ENCODE measurements at places on chromosomes 7 and 10. TPM values are rescaled to one million over a fixed set of nuclear protein-coding genes. Genes with fewer than 3 reads are reported as not detected.

DNA sequence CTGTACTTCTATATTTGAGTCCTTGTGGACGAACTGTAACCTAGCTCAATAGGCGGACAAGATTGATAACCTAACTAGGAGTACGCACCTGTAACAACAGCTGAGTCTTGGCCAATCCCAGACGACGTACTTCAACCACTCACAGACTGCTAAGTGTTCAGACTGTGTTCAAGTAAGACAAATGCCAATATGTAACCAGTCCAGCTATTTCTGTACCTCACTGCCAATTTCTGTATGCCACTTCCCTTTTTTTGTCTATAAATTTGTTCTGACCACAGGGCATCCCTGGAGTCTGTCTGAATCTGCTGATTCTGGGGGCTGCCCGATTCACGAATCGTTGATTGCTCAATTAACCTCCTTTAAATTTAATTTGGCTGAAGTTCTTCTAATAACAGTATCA lies 32.2 kb downstream of the HACD1 start:
- H3K4me3 ChIP-seq: no peak overlapping the region
- no peaks in the 10 kb centered on the region for H3K36me3 ChIP-seq
- peak; percentile 26 for DNase-seq
- no peak overlapping the region for H3K27ac ChIP-seq
- H3K4me1 ChIP-seq: no peaks in the 10 kb centered on the region

Gene SEC24C
- total RNA-seq: 77.4 TPM

DNA sequence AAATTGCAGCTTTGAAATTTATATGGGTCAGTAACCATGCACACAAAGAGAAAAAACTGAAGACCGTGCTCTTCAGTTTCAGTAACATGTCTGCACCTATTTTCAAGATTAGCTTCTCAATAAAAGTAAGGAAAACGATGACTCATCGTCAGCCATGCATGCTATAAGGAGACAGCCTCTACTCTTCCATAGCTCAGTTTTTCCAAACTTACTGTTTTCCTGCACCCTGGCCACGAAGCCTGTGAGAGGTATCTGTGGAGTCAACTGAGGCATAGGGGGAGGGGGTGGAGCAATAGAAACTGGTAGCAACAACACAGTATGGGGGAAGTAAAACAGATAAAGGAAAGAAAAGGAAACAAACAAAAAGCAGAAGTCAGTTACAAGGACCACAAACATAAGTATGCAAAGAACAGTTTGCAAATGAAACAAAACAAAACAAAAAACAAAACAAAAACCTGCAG lies 58.0 kb downstream of the PDSS1 start:
- DNase-seq: no peak
- no peak overlapping the region for H3K4me3 ChIP-seq
- H3K36me3 ChIP-seq: peaks cover 5% of the 10 kb centered on the region
- no peak overlapping the region for H3K27ac ChIP-seq

DNA sequence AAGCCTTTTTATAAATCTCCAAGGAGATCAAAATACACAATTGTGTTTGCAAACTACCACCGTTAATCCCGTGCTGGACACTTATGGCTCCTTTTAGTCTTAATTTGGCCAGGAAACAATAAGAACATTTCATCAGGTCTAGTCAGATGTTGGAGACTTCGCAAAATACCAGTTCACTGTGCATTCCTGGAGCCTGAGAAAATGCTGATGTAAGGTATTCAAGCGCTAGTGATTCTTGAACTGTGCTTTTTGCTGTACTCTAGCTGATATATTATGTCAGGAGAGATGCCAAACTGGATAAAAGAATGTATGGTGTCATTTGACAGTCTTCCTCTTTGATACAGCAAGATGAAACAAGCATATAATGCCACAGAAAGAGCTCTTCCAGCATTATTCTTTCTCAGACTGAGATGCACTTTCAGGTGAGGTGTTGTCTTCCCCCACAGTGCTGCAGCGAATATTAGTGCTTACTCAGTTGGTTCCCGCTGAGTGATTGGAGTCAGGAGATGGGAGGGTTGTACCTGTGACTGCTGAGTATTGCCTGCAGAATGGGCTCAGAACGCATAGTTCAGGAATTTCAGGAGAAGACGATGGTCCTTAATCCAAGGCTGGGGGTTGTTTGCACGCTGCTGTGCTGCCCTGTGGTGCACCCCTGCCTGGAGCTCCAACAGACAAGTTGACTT lies 59.2 kb downstream of the OGDH start:
- H3K27me3 ChIP-seq: no peaks in the 10 kb centered on the region
- no peak overlapping the region for H3K27ac ChIP-seq
- peaks cover 34% of the 10 kb centered on the region for H3K36me3 ChIP-seq
- no peaks in the 10 kb centered on the region for H3K4me1 ChIP-seq
- no peak for DNase-seq

GRCh38 chr10:80509403-80510161 lies 28.1 kb upstream of the SH2D4B start:
- peak overlapping the region; percentile 86 for H3K27ac ChIP-seq
- peaks cover 9% of the 10 kb centered on the region for H3K4me1 ChIP-seq
- H3K4me3 ChIP-seq: no peak overlapping the region
- DNase-seq: peak; percentile 47
- peaks cover 33% of the 10 kb centered on the region for H3K36me3 ChIP-seq
- no peaks in the 10 kb centered on the region for H3K27me3 ChIP-seq

Gene ANKRD61
- not detected for total RNA-seq

GRCh38 chr10:77283326-77283725 lies 354.3 kb downstream of the KCNMA1 start:
- H3K4me3 ChIP-seq: no peak overlapping the region
- H3K27ac ChIP-seq: no peak overlapping the region

Gene LAMB4
- total RNA-seq: 0.63 TPM

DNA sequence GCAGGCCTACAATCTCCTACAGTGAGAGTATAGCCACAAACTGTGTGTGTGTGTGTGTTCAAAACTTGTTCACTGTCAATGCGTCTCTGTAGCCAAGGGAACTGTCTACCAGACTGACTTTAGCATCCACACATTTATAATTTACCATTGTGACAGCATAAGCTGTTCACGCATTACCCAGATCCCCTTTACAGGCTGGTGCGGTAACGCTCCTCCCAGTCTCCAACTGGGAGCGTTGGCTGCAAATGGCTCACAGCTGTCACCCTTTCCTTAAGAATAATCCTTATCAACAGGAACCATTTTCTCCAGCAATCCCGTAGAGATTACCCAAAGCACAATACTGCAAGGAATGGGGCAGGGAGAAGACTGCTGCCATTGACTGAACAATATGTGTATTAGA lies 199.5 kb downstream of the GPAM start:
- no peaks in the 10 kb centered on the region for H3K4me1 ChIP-seq
- H3K27ac ChIP-seq: no peak overlapping the region
- no peaks in the 10 kb centered on the region for H3K36me3 ChIP-seq
- no peak overlapping the region for H3K4me3 ChIP-seq
- H3K27me3 ChIP-seq: no peaks in the 10 kb centered on the region

- no peaks in the 10 kb centered on the region for H3K27me3 ChIP-seq
- H3K4me1 ChIP-seq: no peaks in the 10 kb centered on the region
- H3K36me3 ChIP-seq: no peaks in the 10 kb centered on the region
- no peak for DNase-seq
- no peak overlapping the region for H3K27ac ChIP-seq
Observed at GRCh38 chr7:149804106-149804505, 30.7 kb upstream of the ZNF467 start.

DNA sequence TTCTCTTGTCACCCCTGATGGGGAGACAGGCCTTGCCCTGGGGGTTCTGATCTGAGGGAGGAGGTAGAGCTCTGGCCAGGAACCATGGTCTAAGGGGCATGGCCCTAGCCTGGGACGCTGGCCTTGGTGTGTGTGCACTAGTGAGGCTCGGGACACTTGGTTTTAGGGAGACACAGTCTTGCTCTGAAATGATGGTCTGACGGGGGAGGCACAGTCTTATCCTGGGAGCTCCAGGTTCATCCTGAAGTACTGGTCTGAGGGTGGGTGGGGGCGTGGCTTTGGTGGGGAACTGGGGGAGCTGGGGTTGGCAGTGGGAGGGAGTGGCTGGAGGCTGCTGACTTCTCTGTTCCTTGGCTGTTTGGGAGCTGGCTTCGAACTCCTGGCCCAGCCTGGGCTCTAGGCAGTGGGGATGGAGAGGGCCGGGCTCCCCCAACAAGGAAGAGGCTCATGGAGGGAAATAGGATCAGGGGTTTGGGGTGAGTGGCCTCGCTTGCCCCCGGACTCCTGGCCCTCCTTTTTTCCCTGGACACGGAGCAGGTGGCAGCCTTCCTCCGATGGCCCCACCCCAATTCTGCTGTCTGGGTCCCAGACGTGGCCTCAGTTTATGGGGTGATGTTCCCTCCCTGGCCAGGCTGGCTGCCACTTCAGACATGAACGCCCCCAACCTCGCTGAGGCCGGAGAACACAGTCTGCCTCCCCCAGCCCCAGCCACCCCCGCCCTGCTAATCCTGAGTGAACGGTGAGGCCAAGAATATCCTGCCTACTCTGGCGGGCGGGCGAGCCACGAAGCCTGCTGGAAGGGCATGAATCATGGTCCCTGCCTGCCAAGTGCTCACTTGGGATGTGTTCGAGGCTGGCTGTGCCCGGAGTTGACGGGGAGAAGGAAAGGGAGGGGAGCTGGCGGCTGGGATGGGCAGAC lies 43.5 kb downstream of the TMEM270 start:
- DNase-seq: no peak
- peaks cover 8% of the 10 kb centered on the region for H3K4me1 ChIP-seq
- no peaks in the 10 kb centered on the region for H3K36me3 ChIP-seq
- H3K4me3 ChIP-seq: no peak overlapping the region
- H3K27me3 ChIP-seq: no peaks in the 10 kb centered on the region
- H3K27ac ChIP-seq: no peak overlapping the region

Gene LIPK
- total RNA-seq: not detected

- H3K4me3 ChIP-seq: no peak overlapping the region
- peaks cover 25% of the 10 kb centered on the region for H3K4me1 ChIP-seq
- no peak overlapping the region for H3K27ac ChIP-seq
- peak; percentile 84 for DNase-seq
- H3K27me3 ChIP-seq: no peaks in the 10 kb centered on the region
- no peaks in the 10 kb centered on the region for H3K36me3 ChIP-seq
Observed at GRCh38 chr10:132575320-132576201, 38.0 kb downstream of the INPP5A start.

DNA sequence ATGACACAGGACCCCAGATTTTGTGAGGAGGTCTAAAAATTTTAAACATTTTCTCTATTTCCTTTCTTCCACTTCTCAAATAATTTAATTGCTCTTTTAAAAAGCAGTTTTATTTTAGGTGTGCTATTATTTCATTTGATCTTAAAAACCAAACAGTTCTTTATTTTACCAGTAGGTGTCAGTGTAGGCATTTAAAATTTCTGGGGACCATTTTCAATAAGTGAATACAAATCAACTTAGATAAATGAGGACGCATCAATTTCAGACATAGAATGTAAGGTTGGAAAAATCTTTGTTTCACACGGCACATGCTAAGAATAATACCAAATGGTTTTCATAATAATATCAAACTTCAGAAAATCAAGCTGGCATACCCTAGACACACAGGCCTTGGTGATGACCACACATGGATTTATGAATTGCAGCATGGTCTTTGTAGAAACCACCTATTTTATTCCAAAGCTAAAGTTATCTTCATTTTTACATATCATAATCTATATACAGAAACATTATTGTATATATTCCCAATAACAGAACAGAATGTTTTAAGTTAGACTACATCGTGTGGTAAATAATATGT lies 127.6 kb upstream of the SLC26A5 start:
- H3K4me1 ChIP-seq: no peaks in the 10 kb centered on the region
- no peaks in the 10 kb centered on the region for H3K27me3 ChIP-seq
- DNase-seq: peak; percentile 45

DNA sequence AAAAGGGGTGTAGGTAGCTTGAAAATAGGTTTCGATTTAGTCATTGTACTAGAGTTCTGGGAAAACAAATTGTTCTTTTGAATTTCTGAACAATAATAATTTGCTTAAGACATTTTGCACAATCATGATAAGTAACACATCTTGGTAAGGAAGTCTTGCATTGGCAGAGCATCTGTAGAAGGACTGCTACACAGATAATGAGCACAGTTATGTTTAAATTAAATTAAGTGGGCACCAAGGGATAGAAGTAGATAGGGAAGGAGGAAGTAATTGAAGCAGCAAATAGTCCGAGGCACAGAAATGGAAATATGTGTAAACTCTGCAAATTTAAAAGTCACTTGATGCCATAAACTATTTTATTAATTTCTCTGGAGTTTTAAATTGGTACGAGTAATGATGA lies 122.4 kb downstream of the CHN2 start:
- no peak overlapping the region for H3K27ac ChIP-seq
- peaks cover 41% of the 10 kb centered on the region for H3K27me3 ChIP-seq
- peaks cover 4% of the 10 kb centered on the region for H3K4me1 ChIP-seq
- no peak for DNase-seq
- H3K36me3 ChIP-seq: no peaks in the 10 kb centered on the region

- no peaks in the 10 kb centered on the region for H3K36me3 ChIP-seq
- H3K27me3 ChIP-seq: no peaks in the 10 kb centered on the region
- H3K4me1 ChIP-seq: no peaks in the 10 kb centered on the region
- H3K27ac ChIP-seq: no peak overlapping the region
- H3K4me3 ChIP-seq: no peak overlapping the region
Observed at GRCh38 chr10:118570591-118570990, 24.9 kb downstream of the PRLHR start.

DNA sequence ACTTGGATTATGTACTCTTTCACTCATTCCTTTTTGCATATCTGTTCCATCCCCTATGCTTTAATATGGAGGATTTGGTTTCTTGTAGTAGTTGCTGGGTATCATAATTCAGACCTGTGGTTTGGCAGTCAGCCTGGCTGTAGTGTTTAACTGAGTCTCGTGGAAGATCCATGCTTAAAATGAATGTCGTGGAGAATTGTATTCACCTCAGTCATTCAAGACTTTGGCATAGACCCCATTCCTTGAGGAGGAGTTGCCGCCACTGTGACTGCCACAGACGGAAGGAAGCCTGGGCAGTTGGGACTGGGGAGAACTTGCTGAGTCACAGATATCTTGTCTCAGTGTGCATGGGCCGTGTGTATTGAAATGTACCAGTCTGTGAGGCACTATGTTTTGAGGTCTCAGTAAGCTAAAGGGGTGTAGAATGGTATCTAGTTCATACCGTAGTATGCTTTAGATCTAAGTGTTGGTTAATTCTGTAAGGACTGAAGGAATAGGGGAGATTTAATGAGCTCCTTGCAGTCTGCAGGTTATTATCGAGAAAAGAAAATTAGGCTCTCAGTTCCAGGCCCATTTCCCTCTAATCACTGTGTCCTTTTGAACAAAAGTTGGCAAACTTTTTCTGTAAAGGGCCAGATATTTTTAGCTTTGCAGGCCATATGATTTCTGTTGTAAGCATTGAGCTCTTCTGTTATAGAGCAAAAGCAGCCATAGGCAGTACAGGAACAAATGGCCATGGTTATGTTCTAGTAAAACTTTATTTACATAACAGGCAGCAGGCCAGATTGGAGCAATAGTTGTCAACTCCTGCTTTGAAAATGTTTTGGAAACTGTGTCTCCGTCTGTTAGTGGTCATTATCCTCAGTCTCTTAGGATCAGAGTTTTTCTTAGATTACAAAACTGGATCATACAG lies 76.8 kb downstream of the TPST1 start:
- H3K27me3 ChIP-seq: no peaks in the 10 kb centered on the region
- no peak overlapping the region for H3K4me3 ChIP-seq
- no peaks in the 10 kb centered on the region for H3K36me3 ChIP-seq
- no peak overlapping the region for H3K27ac ChIP-seq
- peaks cover 11% of the 10 kb centered on the region for H3K4me1 ChIP-seq

GRCh38 chr7:157596026-157596425 lies 259.2 kb downstream of the DNAJB6 start:
- H3K27ac ChIP-seq: no peak overlapping the region
- no peaks in the 10 kb centered on the region for H3K36me3 ChIP-seq
- no peak for DNase-seq
- no peak overlapping the region for H3K4me3 ChIP-seq
